ENCODE measurements at places on chromosomes 2 and 18. TPM values are rescaled to one million over a fixed set of nuclear protein-coding genes. Genes with fewer than 3 reads are reported as not detected.

Gene COLEC12
- polyA plus RNA-seq = not detected

Gene TUBA4B
- not detected for polyA plus RNA-seq

Gene REG1B
- not detected for polyA plus RNA-seq

Gene SLC38A11
- polyA plus RNA-seq = 46.8 TPM

Gene SAG
- 0.04 TPM for polyA plus RNA-seq

Gene C2orf66
- not detected for polyA plus RNA-seq

Gene IL37
- polyA plus RNA-seq = not detected

Gene ADAM23
- 1.8 TPM for polyA plus RNA-seq

- DNase-seq = no peak
Measured at GRCh38 chr2:52343706-52344266, 1311.9 kb upstream of the NRXN1 start.

DNA sequence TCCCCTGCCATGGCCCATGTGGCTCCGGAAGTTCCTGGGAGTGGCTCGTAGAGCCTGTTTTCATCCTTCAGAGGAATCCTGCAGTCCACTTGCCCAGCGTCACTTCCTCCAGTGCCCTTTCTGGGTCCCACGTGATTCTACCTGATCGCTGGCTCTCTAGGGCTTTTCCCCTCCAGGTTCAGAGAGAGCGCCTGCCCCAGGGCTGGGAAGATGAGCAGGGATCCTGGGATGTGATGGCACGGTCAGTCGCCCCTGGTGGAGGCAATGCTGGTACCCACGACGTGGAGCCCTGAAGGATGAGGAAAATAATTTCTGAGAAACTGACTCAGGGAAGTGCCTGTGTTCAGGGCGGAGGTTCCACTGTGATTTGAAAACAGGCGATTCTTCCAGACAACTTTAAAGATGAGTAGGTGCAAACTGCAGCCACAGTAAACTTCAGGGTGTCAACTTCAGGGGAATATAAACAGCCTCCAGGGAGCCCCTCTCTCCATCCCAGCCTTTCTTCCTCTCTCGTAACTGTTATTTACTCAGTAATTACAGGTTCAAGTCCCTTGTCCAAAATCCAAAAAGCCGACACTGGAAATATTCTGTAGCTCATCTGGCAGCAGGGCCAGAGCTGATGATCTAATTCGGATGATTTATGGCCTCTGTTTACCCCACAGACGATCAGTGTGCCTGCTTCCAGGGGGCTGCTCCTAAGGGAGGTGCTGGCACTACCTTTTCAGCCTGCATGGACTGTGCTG, 105.9 kb downstream of the AGAP1 start:
- no peak for DNase-seq

DNA sequence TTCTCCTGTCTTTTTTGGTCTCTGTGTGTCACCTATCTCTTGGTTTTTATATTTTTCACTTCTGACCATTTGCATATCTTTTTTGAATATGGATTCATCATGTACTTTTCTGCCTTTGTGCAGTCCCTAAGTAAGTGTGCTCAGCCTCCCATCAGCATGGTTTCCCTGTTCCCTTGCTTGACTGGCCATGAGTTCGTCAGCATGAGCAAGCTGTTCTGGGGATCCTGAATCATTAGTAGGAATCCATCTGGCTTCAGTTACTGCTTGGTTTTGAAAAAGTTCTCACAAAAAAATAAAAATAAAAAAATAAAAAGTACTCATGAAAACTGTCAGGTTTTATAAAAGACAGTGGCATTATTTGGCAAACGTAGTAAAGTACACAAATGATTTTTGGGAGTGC, 144.1 kb downstream of the NCOA1 start:
- no peak for DNase-seq

DNA sequence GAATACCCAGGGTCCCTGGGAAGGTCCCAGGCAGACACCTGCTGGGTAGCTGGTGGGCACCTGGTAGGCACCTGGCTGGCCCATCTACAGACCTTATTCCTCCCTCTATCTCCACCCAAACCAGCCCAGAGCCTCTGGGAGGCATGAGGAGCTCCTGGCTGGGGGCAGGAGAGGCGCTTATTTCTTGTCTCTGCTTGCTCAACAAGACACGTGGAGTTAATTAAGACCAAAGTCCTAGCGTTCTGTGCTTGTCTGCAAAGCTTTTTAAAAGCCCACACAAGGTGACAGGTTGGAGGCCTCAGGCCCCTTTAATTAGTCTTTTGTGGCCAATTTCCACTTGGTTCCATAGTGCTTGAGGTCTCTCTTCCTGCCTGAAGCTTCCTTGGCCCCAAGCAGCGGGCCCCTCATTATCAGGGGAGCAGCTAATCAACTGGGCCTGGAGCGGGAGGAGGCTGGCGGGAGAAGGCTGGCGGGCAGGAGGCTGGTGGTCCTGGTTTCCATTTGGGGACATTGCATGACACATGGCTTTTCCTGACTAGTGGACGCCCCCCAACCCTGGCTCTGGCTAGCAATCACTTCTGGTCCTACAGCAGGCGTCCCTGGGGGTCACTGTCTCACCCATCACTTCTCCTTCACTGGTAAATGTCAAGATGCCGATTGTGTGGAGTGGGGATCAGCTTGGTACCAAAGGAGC, 65.4 kb upstream of the HDAC4 start:
- DNase-seq = no peak

DNA sequence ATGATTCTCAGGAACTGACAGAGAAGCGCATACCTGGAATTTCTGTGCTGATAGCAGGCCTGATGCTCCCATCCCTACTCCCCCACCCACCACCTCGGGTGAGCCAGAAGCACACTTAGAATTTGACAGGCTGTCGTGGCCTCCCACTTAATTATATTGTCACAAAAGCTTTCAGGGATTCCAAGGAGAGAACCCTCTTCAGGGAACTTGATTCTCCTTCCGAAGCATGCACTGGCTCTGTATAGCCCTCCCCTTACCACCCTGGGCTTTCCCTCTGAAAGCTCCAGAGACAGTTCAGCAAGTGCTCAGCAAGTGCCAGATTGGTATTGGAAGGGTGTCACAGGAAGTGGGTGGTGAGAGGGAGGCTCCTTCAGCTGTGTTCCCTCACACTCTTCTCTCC, 252.5 kb upstream of the SIX2 start:
- DNase-seq = no peak

DNA sequence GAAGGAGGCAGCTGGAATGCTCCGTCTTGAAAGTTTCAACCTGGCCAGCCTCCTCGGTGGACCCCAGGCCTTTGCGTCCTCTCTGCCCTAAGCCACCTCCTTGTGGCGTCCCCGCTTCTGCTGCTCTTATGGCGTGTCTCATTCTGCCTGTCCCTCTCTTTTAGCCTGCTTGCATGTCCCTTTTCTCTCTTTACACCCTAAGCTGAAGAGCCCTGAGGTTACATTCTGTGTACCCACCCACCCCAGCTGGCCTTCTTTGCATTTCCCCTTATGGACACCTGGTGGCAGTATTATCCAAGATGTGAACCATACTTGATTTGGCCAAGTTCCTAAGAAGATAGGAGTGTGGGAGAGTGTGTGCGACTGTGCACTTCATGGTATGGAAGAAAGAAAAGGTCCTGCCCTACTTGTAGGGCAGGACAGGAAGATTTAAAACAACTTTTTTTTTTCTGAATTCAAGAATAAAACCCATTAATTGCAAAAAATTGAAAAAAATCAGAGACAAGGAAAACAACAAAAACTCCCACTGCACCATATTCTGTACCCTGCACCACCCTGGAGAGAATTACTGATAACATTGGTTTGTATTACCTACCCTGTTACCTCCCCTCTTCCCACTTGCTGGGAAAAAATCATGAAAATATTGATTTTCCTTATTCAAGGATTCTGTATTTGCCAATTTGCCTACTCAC, 77.4 kb downstream of the DYSF start:
- peak; percentile 30 for DNase-seq

- DNase-seq = no peak
Measured at GRCh38 chr2:235539773-235540172, 45.9 kb downstream of the AGAP1 start.

DNA sequence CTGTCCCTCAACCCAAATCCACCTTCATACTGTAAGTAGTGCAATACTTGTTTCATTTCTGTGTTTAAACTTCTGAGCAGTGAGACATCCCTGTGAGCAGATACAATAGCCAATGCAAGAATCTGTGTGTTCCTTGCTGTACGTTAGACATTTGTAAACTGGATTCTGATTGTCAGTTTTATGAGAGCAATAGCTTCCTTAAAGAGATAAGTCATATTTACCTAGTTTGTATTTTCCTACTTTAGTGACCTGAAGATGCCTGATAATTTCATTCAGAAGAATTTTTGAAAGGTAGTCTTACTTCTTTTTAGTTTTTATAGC, 90.7 kb downstream of the DPP4 start:
- no peak for DNase-seq
